ENCODE measurements at places on chromosomes 5 and 9. TPM values are rescaled to one million over a fixed set of nuclear protein-coding genes. Genes with fewer than 3 reads are reported as not detected.

The SCGB3A2 gene
- not detected for total RNA-seq

The F12 gene
- 1.7 TPM for total RNA-seq

The HIGD2A gene
- 24.4 TPM for total RNA-seq

The ZNF483 gene
- total RNA-seq = 1.6 TPM

The REEP2 gene
- total RNA-seq = 1.4 TPM

The FOXD4L4 gene
- total RNA-seq = under 0.01 TPM

The F2R gene
- total RNA-seq = 144 TPM

The TERT gene
- total RNA-seq = not detected

The SARDH gene
- total RNA-seq = 0.91 TPM
